EL (cell line): ENCODE measurements at places on chromosomes 4 and X.

DNA sequence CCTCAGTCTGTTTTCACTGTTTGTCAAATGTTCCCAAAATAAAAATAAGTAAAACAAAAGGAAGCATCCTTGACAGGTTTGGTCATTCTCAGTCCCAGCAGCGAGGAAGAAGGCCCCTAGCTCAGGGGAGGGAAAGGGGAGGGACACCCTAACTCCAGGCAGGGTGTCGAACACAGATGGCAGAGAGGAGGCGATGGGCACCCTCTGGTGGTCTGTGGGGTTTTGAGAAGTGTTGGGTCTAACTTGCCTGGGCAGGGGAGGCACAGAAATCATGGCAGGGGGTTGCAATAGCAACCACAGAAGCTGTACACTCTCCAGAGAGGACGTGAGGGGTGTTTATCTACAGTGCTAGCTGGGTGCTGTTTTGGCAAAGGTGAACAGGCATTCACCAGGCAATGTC lies 229.8 kb upstream of the SFRP2 start:
- no peak for DNase-seq

DNA sequence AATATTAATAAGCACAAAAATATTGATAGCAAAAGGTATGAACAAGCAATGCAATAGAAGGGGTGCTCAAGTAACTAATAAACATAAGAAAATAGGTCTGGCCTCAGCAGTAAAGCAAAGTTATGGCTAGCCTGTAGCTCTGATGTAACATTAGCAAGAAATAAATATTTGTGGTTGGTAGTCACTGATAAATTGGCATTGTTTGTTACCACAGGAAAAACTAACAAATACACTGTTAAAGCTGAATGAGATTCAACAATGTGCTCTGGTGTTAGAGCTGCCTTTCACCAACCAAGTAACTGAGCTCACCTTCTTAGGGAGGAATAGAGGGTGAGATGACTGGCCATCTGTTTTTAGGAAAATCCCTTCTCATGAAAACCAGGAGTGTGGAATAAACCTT lies 71.4 kb downstream of the AREG start:
- no peak for DNase-seq

DNA sequence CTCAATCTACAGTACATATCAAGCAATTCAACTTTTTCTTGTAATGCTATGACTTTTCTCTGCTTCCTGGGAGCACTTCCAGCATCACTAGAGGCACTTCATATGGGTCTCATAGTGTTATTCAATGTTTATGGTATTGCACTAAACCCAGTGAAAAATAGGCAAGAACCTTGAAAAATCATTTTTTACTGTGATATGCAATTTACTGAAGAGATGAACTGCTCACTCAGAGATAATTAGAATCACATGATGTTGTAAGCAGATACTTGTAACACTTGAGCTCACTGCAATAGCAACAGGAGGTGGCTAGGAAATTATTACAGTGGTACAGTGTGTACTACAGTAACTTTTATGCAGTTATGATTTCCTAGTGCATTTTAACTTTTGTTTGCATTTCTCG lies 93.3 kb downstream of the RASGEF1B start:
- no peak for DNase-seq

GRCh38 chrX:100648458-100649417 lies 4.7 kb downstream of the SRPX2 start:
- DNase-seq: peak; percentile 65

GRCh38 chr4:80171251-80171650 lies 26.1 kb upstream of the PRDM8 start:
- peak; percentile 17 for DNase-seq

DNA sequence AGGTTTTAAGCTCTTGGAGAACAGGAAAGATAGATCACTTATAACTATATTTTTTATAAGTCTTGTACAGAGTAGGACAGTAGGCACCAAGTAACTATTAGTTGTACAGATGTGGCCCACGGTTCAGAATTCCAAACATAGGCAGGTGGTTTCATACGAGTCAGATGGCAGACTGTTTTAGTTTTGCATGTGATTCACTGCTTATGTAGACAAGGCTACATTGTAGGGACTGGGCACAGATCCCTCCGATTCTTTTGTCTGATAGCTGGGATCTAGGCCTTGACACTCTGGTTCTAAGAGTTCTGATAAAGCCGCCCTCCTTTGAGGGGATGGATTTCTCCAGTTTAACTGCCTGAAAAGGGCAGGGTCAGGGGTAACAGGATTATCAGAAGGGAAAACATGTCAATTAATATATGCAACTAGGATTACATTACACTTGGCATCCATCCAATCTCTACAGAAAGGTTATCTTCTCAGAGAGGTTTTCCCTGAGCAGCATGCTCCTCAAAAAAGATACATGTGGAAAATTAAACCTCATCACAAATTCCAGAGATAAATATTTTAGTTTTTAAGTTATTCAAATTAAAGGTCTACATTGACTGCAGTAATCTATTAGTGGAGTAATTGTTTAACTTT lies 87.8 kb downstream of the SPRY1 start:
- no peak for DNase-seq
